ENCODE measurements at places on chromosomes 5 and 9.

- H3K36me3 ChIP-seq: no peaks in the 10 kb centered on the region
- no peaks in the 10 kb centered on the region for H3K4me1 ChIP-seq
- no peak for DNase-seq
- peaks cover 10% of the 10 kb centered on the region for H3K27me3 ChIP-seq
These were observed 37.2 kb downstream of the TRIM36 start for GRCh38 chr5:115132465-115132864.

DNA sequence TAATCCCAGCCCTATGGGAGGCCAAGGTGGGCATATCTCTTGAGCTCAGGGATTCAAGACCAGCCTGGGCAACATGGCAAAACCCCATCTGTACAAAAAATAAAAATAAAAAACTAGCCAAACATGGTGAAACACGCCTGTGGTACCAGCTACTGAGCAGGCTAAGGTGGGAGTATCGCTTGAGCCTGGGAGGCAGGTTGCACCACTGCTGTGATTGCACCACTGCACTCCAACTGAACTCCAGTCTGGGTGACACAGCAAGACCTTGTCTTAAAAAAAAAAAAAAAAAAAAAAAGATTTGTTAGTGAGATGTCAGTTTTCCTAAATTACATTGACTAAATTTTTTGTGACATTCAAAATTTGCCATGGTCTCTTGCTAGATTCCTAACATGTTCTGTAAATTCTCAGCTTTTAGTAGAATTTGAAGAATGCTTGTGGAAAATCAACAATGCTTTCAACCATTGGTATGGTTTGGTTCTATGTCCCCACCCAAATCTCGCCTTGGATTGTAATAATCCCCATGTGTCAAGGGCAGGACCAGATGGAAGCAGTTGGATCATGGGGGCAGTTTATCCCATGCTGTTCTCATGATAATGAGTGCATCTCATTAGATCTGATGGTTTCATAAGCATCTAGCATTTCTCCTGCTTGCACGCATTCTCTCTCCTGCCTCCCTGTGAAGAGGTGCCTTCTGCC lies 236.1 kb downstream of the ARRDC3 start:
- H3K27me3 ChIP-seq: peaks cover 6% of the 10 kb centered on the region
- H3K4me1 ChIP-seq: no peaks in the 10 kb centered on the region
- no peak for DNase-seq
- H3K4me3 ChIP-seq: no peak overlapping the region
- no peak overlapping the region for H3K27ac ChIP-seq

DNA sequence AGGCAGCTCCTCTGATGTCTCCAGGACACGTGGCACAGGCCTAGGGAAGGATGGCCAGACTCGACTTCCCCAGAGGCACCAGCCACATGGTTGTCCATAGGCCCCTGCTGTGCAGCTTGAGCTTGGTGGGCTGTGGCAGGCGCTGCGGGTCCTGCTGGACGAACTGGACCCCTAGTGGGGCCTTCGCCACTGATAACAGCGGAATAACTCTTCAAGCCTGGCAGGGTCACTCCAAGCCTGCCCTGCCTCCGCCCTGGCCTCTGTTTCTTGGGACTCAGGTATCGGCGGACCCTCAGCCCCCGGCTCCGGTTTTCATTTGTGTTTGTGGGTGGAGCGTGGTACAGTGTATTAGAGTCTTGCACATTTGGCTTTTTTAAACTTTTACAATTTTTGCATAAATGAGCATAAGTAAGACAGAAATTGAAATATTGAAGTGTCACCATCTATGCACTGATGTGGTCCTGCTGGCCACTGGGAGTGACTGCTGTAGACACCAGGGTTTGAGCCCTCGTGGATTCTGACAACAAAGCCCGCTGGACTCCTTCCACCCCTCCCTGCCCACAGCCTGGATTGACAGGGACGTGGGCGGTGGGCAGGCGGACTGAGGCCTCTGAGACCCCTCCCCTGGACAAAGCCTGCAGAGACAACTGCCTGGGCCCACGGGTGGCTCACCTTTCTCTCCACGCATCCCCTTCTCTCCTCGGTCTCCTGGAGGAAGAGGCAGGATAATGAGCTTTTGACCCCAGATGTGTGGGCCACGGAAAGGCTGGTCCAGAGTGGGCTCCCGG lies 3.8 kb downstream of the FCN1 start:
- peaks cover 3% of the 10 kb centered on the region for H3K36me3 ChIP-seq
- DNase-seq: no peak
- H3K27ac ChIP-seq: no peak overlapping the region
- H3K27me3 ChIP-seq: peaks cover 66% of the 10 kb centered on the region
- peaks cover 2% of the 10 kb centered on the region for H3K4me1 ChIP-seq

DNA sequence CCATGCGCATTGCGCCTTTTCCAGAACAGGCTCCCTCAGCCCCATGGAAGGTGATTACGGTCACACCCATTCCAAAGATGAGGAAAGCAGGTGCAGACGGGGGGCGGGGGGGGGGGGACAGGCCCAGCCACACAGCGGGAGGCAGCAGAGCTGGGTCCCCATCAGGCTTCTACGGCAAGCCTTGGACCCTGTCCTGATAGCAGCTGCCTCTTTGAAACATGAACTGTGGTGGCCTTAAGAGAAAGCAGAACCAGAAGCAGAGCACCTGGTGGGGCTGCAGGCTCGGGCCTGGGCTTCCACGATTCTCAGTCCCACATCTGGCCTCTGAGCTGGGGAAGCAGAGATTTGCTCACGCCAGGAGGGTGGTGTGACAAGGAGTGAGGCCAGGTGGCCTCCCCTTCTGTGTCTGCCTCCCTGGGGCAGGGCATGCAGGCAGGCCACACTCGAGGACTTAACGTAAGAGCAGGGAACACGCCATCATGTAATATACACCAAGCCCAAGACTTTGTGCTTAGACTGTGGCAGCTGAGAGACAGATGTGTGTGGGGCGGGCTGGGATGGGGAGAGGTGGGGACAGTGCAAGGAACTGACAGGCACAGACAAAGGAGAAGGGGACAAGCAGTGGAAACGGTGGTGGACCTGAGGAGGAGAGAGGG lies 14.2 kb upstream of the PHYKPL start:
- H3K27me3 ChIP-seq: no peaks in the 10 kb centered on the region
- no peak for DNase-seq
- no peak overlapping the region for H3K27ac ChIP-seq

DNA sequence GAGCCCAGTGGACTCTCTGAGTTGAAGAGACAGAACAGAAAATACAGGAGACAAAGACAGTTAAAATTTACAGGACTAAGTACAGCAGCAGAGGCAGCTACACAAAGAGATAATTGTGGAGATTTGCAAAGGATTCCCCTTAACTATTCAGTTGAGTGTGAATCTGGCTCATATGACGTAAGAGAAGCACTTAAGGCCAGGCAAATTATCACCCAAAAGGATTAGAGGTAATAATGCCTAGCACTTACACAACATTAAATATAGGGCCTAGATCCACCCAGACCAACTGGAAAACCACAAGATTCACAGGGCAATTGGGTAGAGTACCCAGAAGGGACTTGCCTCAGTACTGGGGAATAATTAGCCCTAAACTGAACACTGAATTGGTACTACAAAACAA lies 41.3 kb downstream of the ADAMTS6 start:
- peaks cover 6% of the 10 kb centered on the region for H3K36me3 ChIP-seq
- no peaks in the 10 kb centered on the region for H3K4me1 ChIP-seq
- no peak overlapping the region for H3K4me3 ChIP-seq
- no peak overlapping the region for H3K27ac ChIP-seq
- no peaks in the 10 kb centered on the region for H3K27me3 ChIP-seq

DNA sequence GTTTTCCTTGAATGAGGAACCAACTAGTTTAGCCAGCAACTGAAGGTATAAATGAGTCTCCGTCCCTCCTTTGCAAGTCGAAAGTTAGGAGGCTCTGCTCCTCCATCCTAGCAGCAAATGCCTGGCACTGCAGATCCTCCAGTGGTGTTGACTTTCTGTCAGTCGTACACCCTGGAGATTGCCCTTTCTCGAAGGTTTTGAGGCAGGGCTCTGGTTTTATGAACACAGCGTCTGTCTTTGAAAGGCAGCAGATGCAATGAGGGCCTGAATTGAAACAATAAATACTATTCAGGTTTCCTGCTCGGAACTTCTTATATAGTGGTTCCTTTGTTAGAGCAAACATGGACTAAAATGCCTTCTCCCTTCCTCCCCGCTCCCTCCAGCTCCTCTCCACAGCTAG lies 284.0 kb downstream of the TMEM38B start:
- no peak for DNase-seq
- peaks cover 6% of the 10 kb centered on the region for H3K4me1 ChIP-seq
- no peaks in the 10 kb centered on the region for H3K36me3 ChIP-seq
- H3K27ac ChIP-seq: no peak overlapping the region

GRCh38 chr5:7251132-7251531 lies 144.8 kb upstream of the ADCY2 start:
- no peaks in the 10 kb centered on the region for H3K36me3 ChIP-seq
- no peak for DNase-seq
- no peak overlapping the region for H3K27ac ChIP-seq

- H3K4me3 ChIP-seq: no peak overlapping the region
- H3K36me3 ChIP-seq: peaks cover 9% of the 10 kb centered on the region
- H3K4me1 ChIP-seq: peaks cover 11% of the 10 kb centered on the region
These were observed 24.6 kb downstream of the C9orf85 start for GRCh38 chr9:71936066-71936465.

DNA sequence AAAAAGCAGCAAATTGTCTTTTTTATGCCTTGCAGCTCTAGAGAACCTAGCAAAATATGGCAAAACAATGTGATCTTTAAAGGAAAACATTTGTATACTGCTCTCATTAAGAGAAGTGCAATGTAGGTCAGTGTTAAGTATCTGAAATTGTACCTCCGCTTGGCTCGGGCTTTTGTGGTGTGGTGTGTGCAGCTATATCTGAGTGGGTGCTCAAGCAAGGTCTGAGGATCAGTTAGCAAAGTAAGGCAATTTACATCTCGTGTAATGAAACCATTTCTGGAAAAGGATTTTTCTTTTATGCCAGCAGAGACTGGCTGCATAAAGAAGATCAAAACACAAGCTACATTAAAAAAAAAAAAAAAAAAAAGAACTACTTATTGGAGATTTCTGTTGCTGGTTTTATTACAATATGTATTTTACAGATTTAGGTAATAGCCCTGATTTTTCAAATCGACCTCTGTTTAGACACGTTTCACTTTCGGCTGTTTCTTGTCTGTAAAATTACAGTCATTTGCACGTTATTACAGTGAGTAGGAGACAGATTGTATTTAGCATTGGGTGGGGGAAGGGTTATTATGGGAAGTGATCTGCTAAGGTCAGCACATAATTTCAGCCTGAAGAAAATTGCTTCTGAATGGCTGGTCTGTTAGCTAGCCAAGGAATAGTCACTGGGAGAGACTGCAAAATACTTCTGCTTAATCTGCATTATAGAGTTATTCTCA lies 7.9 kb upstream of the ZNF608 start:
- DNase-seq: no peak
- no peak overlapping the region for H3K27ac ChIP-seq

- H3K27me3 ChIP-seq: peaks cover 5% of the 10 kb centered on the region
- H3K4me3 ChIP-seq: no peak overlapping the region
- peaks cover 13% of the 10 kb centered on the region for H3K4me1 ChIP-seq
- H3K36me3 ChIP-seq: no peaks in the 10 kb centered on the region
- DNase-seq: no peak
- no peak overlapping the region for H3K27ac ChIP-seq
These were observed 2.3 kb upstream of the TSC1 start for GRCh38 chr9:132946631-132947295.
